CD4-positive, alpha-beta T cell treated with Interleukin-17A for 1 hour (primary cell): ENCODE measurements at places on chromosomes 3 and 15.
A peak's percentile ranks its signal among the peaks of the same experiment; 100 is the strongest.

DNA sequence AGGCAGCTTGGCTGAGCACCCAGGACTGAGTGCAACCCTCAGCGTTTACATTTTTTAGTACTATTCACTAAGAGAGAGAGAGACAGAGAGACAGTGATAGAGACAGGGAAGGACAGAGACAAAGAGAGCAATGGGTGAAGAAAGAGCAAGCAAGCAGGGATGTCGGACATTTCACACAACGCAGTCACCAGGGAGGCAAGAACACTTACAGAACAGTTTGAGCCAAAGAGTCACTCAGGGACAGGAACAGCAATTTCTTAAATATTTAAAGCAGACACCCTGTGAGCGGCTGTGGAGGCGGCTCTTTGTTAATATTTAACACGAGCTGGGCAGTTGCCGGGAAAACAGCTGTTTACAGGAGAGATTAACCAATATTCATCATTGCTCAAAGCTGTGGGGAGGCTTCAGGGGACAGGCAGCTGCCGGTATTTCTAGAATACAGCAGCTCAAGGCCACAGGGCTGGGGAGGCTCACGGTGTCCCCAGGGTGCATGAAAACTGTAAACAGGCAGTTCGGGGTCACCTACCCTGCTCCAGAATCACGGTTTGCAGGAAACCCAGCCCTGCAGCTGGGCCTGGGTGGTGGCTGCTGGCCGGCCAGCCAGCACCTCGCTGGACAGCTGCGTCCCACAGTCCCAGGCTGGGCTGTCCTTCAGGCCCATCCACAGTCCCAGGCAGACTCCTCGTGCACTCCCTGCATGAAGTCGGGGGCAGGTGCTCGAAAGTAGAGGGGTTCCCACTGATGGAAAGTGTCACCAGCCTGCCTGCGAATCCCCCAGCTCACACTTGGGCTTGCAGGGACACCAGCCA lies 38.8 kb upstream of the PCSK6 start:
- DNase-seq, result no peak

DNA sequence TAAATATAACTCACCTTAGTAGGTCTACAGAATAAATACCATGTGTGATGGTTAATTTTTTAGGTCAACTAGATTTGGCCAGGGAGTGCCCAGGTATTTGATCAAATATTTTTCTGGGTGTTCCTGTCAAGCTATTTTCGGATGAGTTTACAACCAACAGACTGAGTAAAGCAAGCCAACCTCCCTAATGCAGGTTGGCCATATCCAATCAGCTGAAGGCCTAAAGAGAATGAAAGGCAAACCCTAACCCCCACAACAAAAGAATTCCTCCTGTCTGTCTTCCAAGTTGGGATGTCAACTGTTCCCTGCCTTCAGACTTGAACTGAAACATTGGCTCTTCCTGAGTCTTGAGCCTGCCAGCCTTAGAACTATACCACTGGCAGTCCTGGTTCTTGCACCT lies 28.6 kb downstream of the TASOR start:
- no peak for DNase-seq

DNA sequence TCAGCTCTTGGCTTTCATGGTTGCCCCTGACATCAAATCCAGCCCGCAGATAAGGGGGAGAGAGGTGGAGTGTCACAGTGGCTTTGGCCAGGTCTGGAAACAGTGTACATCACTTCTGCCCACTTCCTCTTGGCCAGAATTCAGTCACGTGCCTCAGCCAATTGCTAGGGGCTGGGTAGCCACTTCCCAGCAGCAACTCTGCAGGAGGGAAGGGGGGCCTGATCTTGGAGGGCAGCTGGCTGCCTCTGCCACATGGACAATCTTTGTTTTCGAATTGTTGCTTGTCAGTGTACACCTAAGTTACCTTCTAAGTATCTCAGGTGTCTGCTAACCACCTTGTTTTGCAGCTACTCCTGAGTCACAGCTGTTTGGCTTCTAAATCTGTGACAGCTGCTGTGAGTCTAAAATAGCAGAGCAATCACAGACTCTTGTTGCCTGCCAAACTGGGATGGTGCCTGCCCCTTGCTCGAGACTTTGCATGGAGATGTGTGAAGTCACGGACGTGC lies 41.0 kb upstream of the LIMD1 start:
- no peak for DNase-seq

- DNase-seq, result no peak
Measured at GRCh38 chr3:110070161-110070916, 733.0 kb upstream of the DPPA4 start.

GRCh38 chr15:56367156-56367555 lies 1.9 kb downstream of the TEX9 start:
- no peak for DNase-seq

DNA sequence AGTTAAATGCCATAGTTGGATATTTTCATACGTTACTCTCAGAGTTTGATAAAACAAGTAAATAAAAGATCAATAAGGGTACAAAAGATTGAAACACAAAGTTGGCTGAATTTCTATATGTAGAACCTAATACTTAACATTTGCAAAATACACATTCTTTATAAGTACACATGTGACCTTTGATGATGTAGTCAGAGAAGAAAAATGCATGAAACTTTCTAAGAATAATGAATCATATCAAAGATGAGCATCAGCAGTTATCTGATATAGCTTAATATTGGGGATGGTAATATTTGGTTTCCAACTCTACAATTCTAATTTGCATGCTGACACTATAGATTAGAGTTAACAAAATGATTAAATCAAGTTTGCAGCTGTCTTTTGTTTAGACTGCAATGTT lies 188.0 kb upstream of the TGFBR2 start:
- DNase-seq, result no peak

DNA sequence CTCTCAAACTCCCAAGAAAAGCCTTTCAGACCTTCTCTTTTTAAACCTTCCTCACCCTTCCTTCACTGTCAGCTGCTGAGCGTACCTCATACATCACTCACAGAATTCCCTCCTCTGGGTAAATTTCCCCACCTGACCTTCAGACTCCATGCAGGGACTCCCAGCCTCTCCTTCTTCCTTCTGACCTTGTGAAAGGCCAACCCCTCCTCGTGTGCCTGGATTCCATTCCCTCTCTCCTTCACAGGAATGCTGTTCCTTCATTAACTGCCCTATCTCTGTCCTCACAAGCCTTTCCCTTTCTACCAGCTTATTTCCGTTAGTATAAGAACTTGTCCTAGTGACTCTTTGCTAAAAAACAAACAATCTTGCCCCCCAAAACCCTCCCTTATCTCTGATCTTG lies 69.7 kb upstream of the MME start:
- DNase-seq, result no peak

DNA sequence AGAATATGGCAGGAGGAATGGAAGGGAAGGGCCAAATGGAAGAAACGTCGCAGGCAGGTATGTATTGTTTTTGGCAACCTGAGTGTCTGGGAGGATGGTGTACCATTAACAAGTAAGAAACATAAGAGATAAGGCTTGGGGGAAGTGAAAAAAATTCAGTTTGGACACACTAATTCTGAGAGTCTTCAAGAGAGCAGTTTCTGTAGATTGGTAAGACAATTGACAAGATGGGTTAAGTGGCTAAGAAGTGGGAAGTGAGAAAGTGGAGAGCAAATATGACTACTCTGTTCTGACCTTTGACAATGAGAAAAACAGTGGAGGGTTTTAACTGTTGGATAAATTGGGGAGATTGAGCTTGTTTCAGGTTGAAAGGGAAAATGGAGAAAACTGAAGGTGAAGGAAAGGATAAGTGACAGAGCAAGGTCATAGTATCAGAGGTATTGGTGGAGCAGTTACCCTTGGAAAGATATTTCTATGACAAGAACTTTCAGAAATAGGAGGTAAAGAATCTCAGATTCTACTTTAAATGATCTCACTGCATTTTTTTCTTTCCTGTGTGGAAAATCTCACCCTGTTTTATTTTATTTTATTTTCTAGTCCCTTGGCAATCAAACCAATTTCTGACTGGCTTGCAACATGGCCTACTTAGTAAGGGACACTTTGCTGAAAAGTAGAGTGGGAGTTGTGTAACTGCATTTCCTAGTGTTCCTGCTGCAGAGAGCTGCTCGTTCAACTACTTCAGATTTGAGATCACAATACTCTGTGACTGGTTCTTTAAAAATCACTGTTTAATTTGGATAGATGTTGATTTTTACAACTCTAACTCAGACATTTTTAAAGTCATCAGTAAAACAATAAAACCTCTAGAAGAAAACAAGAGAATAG lies 23.1 kb upstream of the GABPB1 start:
- no peak for DNase-seq

GRCh38 chr15:63391669-63392360 lies 10.2 kb upstream of the CA12 start:
- DNase-seq, result no peak

DNA sequence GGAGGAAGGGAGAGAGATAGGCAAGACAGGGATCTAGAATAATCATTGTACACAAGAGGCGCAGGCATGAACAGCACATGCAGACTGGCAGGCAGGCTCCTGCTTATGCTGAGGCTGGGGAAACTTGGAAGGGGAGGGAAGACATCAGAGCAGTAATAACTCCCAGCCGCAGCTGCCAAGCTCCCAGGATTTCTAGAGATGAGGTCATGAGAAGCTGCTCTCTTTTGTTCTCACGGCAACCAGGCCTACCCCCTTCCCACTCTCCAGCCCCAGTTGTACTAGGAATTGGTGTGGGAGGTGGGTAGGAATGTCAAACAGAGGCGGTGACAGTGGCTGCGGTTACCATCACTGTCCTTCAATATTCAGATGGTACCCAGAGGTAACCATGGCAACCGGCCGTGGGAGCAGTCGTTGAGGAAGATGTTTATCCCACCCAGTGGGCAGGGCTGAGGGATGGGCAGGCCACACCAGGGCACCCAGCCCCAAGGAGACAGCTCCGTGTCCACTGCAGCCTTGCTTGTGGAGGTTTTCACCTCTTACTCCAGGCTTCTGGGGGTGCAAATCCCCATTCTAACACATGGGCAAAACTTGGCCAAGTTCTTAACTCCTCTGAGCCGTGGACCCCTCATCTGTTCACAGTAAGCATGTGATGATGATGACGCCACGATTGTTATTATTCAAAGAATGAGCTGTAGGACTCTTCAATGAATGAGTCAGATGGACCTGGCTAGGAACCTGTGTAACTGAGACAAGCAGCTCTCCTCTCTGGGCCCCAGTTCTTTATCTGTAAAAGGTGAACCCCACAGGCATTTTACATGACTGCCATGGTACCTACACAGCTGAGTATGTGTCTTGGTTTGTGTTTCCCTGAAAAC lies 360.8 kb upstream of the PROK2 start:
- DNase-seq, result no peak

DNA sequence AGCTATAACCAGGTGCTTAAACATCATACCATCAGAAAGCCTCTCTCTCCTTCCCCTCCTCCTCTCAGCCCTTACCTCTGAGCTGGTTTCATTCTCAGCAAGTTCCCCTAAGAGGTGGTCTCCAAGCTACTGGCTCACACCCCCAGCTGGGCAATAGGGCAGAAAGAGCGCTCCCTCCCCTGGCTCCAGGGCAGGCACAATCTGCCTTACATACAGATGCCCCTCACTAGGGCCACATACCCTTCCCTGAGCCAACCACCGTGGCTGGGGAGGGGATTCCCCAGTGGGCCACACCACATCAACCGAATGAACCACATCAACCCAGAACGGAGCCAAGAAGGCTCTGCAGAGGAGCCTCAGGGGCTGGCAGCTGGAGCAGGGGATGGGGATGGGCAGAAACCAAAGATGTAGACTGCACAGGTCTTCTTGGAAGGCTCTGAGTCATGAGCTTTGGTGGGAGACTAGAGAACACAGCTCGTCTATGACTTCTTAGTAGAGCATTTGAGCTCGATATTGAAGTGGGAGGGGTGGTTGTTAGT lies 4.6 kb upstream of the FBLN2 start:
- DNase-seq, result peak; percentile 51

GRCh38 chr3:16865335-16865734 lies 19.4 kb upstream of the PLCL2 start:
- no peak for DNase-seq

- no peak for DNase-seq
Measured at GRCh38 chr3:134769287-134769868, 25.7 kb upstream of the EPHB1 start.

GRCh38 chr3:24756101-24756888 lies 261.6 kb upstream of the THRB start:
- no peak for DNase-seq

DNA sequence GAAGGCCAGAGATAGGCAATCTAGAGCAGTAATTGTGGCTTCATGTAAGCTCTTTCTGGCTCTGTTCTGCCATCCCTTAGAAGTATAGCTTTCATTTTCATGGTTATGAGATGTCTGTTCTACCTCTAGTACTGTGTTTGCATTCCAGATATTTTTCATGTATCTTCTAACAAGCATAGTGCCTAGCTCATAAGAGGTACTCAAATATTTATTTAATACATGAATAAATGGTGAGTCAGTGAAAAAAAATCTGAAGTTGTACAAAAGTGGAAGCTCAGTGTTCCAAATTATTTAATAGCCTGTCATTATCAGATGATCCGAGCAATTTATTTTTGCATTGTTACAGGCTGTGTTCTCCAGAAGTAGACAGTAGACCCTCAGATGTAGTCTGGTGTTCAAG lies 64.3 kb downstream of the OXSM start:
- no peak for DNase-seq

DNA sequence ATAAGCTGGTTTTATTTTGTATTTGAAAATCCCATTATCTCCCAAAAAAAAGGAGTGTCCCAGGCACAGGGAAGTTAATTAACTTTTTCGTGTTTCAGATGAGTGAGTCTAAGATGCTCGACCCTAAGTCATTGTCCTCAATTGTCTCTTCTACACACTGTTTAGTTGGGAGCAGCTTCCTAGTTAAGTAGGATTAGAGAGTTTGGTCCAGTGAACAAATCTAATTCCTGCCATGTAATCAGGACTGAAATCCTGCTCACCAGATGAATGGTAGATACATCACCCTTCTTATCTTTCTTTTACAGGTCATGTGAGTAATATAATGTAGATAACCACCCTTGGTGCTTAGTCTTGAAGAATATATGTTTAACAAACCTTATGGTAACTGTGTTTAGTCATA lies 228.9 kb upstream of the MANF start:
- no peak for DNase-seq

DNA sequence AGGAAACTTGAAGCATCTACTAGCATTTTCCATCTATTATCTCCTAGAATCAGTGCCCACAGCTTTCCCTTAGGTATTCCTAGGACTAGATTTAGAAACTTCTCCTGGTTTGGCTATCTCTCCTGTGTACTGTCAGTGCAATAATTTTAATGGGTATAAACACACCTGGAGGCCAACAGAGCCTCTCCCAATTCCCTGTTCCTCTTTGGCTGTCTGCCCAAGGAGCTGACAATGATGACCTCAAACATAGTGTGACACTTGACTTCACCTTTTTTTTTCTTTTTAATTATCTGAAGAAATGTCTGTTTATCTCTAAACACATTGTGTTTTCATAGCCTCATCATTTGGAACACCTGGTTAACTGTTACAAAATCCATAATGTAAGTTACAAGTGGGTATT lies 754.5 kb upstream of the ALCAM start:
- no peak for DNase-seq
